ENCODE measurements at places on chromosomes 1 and 21.

GRCh38 chr1:38037221-38037939, 9.2 kb downstream of the POU3F1 start:
- peak; percentile 29 for DNase-seq

GRCh38 chr1:174815474-174815908, 184.3 kb upstream of the CACYBP start:
- no peak for DNase-seq

- no peak for DNase-seq
Observed at GRCh38 chr21:19540287-19540686, 1136.7 kb upstream of the TMPRSS15 start.

DNA sequence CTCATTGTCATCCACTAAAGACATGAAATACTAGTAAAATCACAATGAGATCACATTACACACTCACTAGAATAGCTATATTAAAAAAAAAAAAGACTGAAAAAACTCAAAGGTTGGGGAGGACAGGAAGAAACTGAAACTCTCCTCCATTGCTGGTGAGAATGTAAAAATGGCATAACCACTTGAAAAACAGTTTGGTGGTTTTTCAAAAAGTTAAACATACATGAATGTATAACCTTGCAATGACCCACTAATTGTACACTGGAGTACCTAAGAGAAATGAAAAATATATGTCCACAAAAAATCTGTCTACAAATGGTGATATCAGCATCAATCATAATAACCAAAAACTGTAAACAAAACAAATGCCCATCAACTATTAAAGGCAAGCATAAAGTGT, 44.0 kb downstream of the NRIP1 start:
- DNase-seq = no peak

DNA sequence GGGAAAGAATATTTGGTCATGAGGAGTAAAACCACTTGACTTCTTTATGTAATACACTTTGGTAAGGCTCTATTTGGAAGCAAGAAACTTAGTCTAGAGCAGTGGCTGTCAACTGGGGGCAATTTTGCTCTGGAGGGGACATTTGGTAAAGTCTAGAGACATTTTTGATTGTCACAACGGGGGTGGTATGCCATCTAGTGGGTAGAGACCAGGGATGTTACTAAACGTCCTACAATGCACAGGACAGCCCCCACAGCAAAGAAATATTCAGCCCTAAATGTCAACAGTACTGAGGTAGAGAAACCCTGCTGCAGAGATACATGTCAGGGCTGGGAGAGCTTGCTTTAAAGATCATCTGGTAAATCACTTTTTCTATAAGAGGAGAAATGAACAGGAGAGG, 13.5 kb downstream of the FUCA1 start:
- DNase-seq = no peak

DNA sequence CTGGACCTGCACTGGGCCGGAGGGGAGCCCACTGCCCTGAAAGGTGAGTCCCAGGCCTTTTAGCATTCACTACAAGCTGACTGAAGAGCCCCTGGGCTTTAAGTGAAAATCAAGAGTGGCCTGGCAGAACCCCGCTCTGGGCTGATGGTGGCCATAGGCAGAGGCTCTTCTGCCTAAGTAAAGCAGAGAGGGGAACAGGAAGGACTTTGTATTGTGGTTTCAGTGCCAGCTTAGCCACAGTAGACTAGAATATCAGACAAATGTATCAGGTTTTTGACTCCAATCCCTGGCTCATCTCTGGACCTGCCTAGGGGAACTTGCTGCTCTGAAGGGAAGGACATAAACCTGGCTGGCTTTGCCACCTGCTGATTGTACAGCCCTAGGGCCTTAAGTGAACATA, 10.2 kb upstream of the HENMT1 start:
- no peak for DNase-seq

GRCh38 chr1:37118790-37119189, 84.5 kb upstream of the GRIK3 start:
- DNase-seq = no peak

DNA sequence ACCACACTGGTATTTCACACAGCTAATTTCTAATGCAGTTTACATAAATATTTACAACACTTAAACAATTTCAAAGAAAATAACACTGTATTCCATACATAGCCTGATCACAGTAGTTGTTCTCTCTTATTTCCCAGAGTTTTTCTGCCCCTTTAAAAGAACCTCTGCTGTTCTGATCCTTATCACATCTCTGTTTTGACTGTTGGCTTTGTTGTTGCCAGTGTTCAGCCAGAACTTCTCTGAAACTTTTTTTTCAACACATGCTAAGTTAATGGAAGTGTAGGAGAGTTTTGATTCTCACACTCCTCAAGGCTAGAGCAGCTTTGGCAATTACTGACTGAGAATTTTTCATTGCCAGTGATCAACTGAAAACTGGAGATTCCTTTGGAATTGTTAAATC, 11.1 kb downstream of the SELE start:
- DNase-seq = no peak

GRCh38 chr1:156586892-156587477, 4.6 kb upstream of the NAXE start:
- DNase-seq = no peak

GRCh38 chr1:226643177-226643576, 94.6 kb downstream of the STUM start:
- DNase-seq = peak; percentile 83

GRCh38 chr1:160519642-160520435, 3.2 kb downstream of the SLAMF6 start:
- peak; percentile 54 for DNase-seq

GRCh38 chr1:201191653-201192260, 1.1 kb downstream of the IGFN1 start:
- DNase-seq = peak; percentile 65

DNA sequence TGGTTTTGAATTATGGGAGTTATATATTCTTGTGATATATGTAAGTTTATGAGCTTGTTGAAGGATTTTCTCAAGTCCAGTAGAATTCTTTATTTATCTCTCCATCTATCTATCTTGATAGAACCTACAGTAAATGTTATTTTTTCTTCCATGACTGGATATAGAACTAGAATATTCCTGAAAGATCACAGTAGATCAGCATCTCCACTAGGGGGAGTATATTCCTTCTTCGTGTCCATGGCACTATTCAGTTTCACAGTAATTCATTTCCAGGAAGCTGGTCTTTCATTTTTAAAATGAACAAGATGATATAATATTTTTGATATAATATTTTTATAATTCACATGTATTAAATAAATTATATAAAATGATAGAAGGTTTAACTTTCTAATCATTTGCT, 18.8 kb downstream of the TMPRSS15 start:
- no peak for DNase-seq

DNA sequence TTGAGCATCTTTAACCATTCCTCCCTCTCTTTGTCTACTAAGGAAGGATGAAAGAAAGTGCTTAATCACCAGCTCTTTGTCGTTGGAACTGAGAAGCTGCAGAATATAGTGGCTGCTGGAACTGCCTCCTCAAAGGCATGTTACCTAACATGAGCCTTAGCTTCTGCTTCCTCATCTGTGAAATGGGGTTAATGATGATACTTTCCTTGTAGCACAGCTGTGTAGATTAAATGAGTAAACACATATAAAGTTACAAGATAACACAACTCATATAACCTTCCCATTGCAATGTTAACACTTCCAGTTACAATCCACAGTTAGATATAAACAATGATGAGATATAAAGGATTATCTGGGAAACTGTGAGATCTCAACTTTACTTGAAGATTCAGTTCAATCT, 48.4 kb upstream of the ZNF326 start:
- DNase-seq = no peak

DNA sequence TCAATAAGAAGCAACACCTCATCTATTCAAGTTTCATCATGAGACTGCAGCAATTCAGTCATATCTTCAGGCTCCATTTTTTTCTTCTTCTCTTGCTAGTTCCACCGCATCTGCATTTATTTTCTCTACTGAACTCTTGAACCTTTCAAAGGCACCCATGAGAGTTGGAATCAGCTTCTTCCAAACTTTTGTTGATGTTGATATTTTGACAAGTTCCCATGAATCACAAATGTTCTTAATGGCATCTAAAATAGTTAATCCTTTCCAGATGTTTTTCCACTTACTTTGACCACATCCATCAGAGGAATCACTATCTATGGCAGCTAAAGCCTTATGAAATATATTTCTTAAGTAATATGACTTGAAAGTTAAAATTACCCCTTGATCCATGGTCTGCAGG, 434.3 kb downstream of the GPATCH2 start:
- no peak for DNase-seq

DNA sequence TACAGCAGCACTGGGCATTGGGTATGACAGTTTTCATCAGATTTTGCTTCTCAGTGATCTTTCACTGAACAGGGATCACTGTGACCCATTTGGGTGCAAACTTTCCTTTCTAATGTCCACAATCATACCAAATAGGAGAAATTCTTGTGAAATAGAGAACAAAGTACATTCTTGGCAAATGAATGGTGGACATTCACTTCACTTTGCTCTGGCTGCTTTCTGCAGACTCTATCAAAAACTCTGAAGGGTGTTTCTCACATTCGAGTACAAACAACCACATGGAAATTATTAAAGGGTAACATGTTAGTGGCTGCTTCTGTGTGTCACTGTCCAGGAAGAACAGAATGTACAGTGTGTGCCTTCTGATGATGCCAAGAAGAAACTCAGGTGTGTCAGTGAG, 61.9 kb upstream of the ADAM30 start:
- DNase-seq = no peak

DNA sequence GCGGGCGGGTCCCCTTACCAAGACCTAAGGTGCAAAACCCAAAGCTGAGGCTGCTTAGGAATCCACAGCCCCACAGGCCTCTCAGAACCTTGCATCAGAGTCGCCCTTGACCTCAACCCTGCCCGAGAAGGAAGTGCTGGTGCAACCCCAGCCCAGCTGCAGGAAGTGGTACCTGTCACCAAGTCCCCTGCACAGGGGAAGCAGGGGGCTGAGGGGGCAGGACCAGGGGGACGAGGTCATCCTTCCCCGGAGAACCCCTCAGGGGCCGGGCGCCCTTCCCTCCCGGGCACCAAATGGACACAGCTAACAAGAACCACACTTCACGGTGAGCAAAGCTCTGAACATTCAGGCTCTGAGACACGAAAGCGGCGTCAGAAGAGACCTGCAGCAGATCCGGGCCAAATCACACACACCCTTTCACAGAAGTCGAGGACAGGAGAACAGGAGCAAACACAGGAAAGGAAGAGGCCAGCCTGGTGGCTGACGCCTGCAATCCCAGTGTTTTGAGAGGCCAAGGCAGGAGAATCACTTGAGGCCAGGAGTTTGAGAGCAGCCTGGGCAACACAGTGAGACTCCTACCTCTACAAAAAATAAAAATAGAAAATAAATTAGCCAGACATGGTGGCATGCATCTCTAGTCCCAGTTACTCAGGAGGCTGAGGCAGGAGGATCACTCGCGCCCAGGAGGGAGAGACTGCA, 6.4 kb downstream of the ITGB2 start:
- peak; percentile 70 for DNase-seq

DNA sequence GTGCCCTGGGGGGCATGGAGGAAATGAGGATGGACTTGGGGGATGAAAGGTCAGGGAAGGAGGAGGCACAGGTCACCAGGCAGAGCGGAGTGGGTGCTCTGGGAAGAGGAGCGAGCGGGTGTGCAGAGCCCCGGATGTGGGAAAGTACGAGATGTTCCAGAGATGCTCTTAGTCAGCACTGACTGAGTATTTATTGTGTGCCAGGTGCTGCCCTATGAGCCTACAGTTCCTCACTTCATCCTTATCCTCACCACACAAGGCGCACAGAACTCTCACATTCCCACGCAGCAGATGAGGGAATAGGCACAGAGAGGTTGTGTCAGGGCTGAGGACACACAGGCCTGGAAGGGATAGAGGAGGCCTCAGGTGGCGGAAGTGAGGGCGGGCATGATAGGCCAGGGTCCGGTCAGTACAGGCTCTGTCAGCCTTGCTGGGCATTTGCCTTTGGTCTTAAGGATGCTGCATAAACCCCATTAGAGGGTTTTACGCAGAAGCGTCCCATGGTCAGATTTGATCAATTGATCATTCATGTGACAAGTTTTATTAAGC, 77.3 kb downstream of the ARHGEF10L start:
- no peak for DNase-seq

DNA sequence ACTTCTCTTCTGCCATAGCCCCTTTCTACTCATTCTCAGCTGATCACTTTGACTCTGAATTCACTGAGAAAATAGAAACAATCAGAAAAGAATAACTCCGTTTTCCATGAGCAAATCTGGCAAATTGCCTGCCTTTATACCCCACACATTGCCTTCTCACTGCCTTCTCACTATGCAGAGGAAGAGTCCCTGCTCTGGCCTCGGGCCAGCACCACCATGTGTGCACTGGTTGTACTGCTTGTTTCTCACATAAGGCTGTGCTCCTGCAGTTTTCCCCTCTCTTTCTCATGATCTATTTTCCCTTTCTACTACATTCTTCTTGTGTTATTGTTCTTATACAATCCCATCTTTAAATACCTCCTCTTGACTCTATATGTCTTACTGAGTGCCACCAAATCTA, 2.3 kb upstream of the HMGCS2 start:
- no peak for DNase-seq

DNA sequence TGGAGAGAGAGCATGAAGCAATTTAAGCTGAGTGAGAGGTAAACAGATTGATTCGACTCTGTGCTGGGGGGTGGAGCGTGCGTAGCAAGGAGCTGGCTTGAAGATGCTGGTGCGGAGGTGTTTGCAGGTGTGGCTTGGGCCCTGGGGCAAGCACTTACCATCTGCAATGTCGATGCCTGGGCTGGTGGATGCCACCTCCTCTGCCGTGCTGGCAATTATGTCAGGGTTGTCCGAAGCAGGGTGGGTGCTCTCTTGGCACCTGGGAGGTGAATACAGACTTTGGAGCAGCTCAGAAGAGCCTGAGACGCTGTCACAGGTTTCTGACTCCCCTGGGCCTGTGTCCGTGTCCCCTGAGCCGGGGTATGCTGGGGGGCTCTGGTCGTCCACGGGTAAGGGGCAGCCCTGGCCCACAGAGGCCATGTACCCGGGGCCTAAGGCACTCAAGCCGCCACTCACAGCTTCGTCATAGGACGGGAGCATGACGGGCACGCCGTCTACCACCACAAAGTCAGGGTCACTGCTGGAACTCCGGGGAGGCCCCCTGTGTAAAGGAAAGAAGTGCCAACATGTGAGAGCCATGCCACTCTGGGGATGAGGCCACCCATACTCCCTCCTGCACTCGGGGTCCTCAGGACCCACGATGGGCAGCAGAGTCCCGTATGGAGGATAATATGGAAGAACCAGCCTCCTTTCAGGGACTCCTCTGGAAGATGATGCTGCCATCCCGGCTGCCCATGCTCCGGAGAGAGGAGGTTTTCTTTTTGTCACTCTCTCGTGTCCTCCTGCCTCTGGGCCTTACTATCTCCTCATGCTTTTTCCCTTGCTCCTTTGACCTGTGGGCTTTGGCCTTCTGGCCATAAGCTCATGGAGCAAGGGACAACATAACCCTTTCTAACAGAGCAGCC, 80.3 kb upstream of the TLR5 start:
- DNase-seq = no peak

GRCh38 chr1:169624912-169625311, 5.0 kb downstream of the SELP start:
- DNase-seq = no peak

DNA sequence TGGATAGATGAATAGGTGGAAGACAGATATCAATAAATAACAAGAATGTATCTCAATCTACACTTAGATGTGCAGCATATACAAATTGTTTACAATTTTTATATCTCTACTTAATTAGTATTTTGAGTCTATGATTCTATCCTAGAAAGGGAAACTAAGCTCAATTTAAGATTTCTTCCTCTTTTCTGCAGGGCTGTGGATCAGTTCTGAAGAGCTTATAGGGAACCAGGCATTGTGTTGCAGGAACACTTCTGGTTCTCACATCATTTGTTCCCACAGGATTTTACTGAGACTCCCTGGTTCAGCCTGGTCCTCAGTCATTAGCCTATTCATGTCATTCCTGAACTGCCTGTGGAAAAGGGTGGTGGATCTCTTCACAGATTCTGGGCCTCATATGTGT, 105.8 kb downstream of the TNFSF18 start:
- DNase-seq = no peak

Measured in stimulated activated CD4-positive, alpha-beta T cell treated with anti-CD3 and anti-CD28 coated beads, Interleukin-15, amount 100 ng/mL, for 24 hours (primary cell).